ENCODE measurements at places on chromosomes 2 and 18.

DNA sequence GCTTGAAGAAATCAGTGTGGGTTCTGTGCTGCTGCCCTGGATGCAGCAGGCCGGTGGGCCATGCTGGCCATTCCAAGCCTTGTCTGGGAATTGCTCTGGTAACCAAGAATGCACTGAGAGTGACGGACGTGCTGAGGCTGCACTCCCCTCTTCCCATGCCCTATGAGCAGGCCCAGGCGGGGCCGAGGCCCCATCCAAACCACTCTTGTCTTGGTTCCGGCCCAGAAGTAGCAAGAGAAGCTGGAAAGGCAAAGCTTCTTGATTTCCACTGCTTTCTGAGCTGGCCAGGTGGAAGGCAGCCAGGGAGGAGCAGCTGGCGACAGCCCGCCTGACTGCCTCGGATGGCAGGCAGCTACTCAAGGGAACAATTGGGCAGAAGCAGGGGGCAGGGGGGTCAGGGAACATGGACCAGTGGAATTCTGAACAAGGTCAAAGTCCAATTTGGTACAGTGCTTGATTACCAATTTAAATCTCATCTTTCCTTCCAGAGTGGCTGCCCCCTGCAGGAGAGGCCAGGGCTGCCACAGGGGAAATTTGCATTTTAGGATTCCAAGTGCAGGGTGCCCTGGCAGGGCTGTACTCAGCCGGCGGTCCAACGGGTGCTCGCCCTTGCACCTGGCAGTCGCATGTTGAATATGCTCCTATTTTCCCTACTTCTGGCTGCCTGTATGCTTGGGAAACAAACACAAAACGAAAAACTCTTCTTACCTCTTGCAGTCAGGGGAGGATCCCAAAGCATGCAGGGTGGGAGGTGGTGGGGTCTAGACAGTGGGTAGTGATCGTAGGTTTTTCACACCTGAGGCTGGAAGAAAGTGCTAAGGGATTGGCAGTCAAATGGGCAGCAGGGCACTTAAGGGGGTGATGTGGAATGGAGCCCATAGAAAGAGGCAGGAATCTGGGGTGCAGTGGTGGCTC is 67.3 kb downstream of the LIPG start:
- no peak for DNase-seq

DNA sequence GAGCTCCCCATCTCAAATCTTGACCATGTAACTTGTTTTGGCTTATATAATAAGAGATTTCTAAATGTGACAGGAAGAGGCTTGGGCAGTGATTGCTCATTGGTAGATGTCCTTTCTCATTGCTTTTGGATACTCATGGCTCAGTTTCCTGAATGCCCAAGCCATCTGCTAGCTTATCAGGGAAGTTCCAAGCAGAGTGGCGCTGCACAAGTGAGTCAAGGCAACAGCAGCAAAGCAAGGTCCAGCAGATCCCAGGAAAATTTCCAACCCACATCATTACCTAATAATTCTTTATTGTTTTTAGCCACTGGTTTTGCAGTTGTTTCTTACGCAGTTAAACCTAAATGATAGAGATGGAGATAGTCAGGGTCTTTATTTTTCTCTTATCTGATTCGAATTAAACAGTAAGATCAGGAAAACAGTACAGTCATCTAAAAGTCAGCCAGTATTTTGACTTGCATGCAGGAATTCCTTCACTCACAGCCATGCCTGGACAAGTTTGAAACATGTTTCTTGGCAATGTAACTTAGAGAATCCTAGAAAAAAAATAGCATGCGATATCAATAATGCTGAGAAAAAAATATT is 349.7 kb upstream of the TMEFF2 start:
- DNase-seq = no peak

DNA sequence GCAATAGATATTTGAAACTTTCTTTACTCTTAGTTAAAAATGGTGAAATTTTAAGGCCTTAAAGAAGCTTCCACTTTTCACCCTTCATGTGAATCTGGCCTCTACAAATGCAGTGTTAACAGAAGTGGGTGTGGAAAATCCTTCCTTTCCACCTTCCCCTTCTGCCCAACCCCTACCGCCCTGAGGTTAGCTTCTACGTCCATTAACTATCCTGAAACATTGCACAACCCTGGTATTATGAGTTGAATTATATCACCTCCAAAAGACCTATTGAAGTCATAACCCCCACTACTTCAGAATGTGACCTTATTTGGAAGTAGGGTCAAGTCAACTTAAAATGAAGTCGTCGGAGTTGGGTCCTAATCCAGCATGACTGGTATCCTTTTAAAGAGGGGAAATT is 80.8 kb upstream of the ACSL3 start:
- no peak for DNase-seq

DNA sequence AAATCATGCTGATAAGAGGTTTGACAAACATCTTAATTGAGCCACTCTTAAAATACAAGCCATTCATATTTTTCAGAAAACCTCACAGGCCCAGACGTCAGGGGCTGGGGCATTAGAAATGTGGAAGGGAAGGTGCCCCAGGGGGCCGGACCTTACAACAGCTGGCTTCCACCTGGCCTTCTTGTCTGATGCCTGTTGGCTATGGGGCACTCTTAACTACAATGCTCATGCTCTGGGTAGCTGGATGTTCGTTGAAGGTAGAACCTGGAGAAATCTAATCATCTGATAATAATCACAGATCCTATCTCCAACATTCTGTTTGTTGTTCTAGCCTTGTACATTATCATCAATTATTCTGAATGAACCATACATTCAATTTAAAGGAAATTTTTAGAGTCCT is 156.9 kb upstream of the SOX11 start:
- no peak for DNase-seq
